ENCODE measurements at places on chromosomes 7 and 10.

GRCh38 chr10:61779276-61779675 lies 116.5 kb downstream of the CABCOCO1 start:
- no peak for DNase-seq

GRCh38 chr7:29865526-29865925 lies 59.2 kb downstream of the WIPF3 start:
- DNase-seq = no peak

DNA sequence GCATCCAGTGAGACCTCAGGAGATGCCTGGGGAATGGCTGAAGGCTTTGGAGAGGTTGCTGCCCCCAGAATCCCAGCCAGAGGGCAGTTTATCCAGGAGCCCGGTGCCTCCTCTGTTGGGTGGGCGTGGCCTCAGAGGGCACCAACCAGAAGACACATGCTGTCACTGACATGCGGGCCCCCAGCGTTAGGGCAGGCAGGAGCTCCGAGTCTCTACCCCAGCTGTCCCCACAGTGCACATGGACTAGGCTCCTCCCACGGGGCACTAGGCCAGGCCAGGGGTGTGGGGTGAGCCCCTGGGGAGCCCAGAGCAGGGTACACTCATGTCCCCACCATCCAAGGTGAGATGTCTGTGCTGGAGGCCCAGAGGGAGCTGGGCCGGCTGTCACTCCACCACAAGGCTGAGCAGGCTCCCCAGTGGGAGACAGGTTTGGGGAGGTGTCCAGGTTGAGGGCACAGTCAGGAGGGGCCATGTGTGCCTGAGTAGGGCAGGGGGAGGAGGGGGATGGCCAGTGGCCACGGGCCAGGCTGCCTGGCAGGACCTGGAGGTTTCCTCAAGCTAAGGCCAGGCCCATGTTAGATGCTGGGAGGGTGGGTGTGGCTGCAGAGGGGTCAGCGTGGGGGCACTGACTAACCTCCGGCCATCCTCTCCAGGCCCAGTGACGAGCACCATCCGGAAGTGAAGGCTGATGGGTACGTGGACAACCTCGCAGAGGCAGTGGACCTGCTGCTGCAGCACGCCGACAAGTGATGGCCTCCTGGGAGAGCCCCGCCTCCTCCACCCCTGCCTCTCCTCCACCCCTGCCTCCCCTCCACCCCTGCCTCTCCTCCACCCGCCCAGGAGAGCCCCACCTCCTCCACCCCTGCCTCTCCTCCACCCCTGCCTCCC lies 131.3 kb downstream of the FAM53B start:
- peak; percentile 12 for DNase-seq

DNA sequence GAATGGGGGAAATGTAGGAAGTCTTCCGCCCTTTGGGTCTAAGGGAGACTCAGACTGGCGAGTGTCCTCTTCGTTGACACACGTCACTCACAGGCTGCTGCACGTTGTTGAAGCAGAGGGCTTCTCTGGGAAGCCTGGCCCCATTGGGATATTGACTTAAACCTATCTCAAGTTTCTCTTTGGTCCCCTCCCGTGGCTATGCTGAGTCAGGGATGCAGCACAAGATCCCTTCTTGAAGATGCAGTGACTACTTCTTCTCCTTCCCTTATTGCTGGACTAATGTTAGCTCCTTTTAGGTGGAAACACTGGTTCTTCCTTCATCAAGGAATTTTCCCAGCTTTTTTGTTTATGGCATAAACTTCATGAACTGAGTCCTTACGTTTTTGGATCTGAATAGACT lies 89.8 kb upstream of the CCDC71L start:
- no peak for DNase-seq

DNA sequence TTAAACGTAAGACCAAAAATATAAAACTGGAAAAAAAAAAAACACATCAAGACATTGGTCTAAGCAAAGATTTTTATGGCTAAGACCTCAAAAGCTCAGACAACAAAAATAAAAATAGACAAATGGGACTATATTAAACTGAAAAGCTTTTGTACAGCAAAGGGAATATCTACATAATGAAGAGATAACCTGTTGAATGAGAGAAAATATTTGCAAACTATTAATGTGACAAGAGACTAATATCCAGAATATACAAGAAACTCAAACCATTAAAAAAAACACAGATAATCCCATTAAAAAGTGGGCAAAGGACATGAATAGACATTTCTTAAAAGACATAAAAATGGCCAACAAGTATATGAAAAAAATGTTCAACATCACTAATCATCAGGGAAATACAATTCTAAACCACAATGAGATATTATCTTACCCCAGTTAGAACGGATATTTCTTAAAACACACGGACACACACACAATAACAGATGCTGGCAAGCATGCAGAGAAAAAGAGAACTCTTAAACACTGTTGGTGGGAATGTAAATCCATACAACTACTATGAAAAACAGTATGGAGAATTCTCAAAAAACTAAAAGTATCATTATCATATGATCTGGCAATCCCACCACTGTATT lies 28.8 kb downstream of the CNOT4 start:
- DNase-seq = no peak

- no peak for DNase-seq
These were observed 631.0 kb upstream of the ANKRD30A start for GRCh38 chr10:36494371-36494770.

Data from stimulated activated naive CD4-positive, alpha-beta T cell treated with Interleukin-2 at 50 U/mL for 16 hours (primary cell).